ENCODE measurements at places on chromosomes 6 and 20. TPM values are rescaled to one million over a fixed set of nuclear protein-coding genes. Genes with fewer than 3 reads are reported as not detected.

DNA sequence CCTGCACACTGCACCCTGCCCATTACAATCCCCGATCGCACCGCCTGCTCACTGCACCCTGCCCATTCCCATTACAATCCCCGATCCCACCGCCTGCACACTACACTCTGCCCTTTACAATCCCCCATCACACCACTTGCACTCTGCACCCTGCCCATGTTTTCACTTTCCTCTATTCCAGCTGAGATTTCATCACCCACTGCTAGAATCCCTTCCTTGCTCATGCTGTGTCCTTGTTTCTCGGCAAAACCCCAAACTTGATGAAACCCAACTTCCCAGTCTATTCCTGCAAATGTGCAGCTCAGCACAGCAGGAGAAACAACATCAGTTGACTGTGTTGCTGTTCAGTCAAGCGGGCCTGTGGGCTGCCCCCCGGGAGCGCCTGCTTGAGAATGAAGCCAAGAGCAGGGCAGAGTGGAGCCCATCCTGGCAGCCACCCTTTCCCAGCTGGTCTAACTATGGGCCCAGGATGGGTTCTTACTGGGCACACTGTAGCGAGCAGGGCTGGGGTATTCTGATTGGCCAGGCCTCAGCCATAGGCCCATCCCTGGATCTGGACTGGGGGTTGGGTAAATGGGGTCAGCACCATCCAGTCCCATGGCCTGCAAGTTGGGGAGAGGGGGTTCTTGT, 17.2 kb downstream of the MOCS3 start:
- peak; percentile 35 for DNase-seq

DNA sequence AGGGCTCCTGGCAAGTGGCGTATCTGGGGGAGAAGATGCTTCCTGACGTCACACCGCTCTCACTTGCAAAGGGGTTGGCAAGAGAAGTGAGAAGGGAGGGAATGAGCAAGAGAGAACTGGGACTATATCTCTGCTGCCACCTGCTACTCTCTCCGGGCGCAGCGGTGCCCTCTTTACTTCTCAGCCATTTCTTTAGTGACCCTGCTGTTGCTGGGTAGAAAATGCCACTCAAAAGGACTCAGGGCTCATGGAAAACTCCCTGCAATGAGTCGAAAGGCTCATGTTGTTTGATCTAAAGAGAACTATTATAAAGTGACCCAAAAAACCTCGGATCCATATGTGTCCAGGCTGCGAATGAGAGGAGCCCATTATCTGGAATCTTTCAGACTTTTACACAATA, 401.8 kb downstream of the SAMD5 start:
- no peak for DNase-seq

DNA sequence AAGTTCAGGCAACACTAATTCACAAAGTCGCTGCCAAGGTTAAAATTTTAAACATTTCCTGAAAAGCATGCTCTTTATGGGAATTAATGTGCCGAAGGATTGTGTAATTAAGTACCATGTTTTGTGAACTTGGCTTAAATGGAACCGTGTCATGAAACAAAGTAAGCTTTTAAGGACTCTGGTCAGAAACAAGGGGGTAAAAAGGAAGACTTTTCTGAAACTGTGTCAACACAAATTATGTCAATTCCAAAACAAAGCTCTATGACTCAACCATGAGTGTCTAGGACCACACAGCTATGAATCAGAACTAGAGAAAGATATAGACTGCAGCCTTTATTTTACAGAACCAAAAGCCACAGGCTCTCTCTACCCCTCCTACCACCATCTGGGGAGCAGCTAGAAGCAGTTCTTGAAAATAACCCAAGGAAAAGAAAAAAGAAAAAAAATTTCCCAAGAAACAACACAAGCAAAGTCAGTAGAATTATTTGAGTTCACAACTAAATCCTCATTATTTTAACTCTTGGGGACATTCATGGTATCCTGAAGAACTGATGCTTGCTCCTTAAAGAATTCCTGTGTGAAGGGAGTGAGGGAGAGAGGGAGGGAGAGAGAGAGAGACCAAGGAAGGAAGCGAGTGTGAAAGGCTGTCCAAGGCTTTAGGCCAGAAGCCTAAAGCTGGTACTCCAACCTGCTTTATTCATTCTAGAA, 81.9 kb downstream of the ZMYND8 start:
- DNase-seq, result no peak

DNA sequence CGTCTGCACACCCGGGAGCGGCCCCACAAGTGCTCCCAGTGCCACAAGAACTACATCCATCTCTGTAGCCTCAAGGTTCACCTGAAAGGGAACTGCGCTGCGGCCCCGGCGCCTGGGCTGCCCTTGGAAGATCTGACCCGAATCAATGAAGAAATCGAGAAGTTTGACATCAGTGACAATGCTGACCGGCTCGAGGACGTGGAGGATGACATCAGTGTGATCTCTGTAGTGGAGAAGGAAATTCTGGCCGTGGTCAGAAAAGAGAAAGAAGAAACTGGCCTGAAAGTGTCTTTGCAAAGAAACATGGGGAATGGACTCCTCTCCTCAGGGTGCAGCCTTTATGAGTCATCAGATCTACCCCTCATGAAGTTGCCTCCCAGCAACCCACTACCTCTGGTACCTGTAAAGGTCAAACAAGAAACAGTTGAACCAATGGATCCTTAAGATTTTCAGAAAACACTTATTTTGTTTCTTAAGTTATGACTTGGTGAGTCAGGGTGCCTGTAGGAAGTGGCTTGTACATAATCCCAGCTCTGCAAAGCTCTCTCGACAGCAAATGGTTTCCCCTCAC, 21.0 kb downstream of the PRDM1 start:
- no peak for DNase-seq

- DNase-seq, result no peak
Measured at GRCh38 chr6:163086624-163086920, 327.9 kb upstream of the QKI start.

- no peak for DNase-seq
Measured at GRCh38 chr6:139943391-139943790, 568.9 kb upstream of the CITED2 start.

DNA sequence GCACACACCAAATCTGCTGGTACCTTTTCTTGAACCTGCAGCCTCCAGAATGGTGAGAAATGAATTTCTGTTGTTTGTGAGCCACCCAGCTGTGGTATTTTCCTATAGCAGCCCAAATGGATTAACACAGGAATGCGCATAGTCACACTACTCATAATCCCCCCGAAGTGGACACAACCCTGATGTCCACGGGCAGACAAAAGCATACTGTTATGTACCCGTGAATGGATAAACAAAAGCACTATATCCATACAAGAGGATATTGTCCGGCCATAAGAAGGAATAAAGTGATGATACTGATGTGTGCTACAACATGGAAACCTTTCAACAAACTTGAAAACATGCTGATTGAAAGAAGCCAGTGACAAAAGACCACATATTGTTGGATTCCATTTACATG, 25.1 kb upstream of the RPP40 start:
- DNase-seq, result no peak

- DNase-seq, result no peak
Measured at GRCh38 chr6:152642578-152643375, 5.6 kb upstream of the SYNE1 start.

GRCh38 chr20:50412069-50412468, 98.1 kb upstream of the PTPN1 start:
- no peak for DNase-seq

- DNase-seq, result no peak
Measured at GRCh38 chr20:57211908-57212533, 54.4 kb downstream of the BMP7 start.

DNA sequence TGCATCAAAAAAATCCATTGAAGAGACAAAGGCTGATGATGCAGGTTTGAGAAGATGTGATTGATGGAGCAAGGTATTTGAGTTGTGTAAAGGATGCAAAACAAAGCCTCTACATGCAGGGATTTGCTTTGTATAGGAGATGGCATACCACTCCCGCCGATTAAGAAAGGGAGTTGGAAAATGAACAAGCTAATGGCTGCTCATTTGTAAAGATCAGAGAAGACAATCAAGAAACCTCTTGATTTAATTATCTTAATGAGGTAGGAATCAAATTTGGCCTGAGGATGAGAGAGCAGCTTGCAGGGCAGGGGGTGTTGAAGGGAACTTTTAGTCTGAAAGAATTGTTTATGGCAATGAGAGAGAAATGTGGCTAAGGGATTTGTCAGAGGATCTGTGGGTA, 448.2 kb upstream of the ADGRB3 start:
- no peak for DNase-seq

DNA sequence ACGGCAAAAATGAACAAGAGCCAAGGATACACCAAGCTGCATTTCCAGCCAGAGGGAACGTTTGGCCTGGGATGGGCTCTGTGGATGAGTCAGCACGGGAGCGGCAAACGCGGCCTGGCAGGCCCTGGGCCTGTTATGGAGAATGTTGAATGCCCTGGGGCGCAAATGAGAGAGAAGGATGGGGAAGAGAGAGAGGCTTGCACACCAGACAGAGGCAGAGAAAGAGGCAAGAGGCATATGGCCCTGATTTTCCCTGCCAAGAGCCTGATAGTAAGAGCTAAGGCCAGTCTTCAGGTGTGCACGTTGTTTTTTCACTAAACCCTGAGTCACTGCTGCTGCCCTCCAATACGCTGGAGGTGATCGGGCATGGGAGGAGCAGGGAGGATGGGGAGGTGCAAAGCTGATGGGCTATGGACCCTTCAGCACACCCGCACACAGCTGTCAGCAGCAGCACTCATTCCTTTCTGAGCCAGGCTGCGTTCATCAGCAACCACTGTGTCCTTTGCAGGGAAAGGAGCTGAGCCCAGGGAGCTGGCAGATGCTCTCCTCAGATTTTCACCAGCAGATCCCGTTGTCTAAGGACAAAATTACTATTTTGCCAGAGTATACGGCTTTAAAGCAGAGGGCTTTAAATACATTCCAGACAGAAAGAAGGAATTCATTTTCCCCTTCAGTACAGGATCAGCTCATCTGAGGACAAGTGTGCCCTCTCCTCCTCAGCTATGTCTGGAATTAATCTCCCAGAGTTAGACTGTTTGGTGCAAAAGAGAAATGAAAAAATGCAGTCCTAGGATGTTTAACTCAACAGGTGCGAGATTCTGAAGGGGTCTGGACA, 61.7 kb upstream of the SLC22A23 start:
- DNase-seq, result peak; percentile 61

DNA sequence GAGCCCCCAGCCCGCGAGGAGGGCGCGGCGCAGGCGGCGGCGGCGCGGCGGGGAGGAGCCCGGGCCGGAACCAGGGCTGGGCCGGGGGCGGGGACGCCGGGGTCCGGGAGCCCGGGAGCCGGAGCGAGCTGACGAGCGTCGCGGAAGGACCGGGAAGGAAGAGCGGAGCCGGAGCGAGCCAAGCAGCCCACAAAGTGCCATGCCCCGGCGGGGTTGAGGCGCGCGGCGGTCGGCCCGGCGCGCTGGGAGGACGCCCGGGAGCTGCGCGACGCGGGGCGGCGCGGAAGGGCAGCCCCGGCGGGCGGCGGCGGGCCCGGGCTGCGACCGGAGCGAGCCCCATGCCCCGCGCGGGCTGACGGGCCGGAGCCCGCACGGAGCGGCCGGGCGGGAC, 289 bp downstream of the FOXP4 start:
- DNase-seq, result no peak

- no peak for DNase-seq
Measured at GRCh38 chr6:161292145-161292544, 18.3 kb upstream of the AGPAT4 start.

DNA sequence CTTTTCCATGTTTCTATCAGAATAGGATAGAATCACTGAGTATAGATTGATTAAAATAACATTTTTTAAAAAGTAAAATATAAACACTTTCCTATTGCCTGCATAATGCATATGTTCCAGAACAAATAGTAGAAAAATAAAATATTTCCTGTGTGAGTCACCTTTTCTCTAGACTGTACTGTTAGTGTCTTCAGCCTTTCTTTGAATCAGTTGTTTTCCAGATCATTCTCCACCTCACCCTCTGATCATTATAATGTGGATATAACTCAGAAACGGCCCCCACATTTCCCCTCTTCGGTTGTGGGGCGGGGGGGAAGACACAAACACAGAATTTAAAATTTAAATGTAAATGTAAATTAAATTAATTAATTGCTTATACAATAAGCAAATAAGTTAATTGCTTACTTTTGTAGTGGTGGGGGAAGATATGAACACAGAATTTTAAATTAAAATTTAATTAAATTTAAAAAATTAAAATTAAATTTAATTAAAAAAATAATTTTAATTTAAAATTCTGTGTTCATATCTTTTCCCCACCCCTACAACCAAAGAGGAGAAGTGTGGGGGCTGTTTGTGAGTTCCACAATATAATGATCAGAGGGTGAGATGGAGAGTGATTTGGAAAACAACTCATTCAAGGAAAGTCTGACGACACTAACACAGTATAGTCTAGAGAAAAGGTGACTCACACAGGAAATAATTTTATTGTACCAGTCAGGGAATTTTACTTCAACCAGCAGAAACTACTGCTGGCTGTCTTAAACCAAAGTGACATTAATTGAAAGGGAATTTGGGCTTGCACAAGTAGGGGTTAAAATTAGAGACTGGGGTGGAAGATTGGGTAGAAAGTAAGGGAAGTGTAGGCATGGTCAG, 37.1 kb upstream of the PROKR2 start:
- no peak for DNase-seq

GRCh38 chr6:12801141-12801540, 84.6 kb downstream of the PHACTR1 start:
- no peak for DNase-seq

DNA sequence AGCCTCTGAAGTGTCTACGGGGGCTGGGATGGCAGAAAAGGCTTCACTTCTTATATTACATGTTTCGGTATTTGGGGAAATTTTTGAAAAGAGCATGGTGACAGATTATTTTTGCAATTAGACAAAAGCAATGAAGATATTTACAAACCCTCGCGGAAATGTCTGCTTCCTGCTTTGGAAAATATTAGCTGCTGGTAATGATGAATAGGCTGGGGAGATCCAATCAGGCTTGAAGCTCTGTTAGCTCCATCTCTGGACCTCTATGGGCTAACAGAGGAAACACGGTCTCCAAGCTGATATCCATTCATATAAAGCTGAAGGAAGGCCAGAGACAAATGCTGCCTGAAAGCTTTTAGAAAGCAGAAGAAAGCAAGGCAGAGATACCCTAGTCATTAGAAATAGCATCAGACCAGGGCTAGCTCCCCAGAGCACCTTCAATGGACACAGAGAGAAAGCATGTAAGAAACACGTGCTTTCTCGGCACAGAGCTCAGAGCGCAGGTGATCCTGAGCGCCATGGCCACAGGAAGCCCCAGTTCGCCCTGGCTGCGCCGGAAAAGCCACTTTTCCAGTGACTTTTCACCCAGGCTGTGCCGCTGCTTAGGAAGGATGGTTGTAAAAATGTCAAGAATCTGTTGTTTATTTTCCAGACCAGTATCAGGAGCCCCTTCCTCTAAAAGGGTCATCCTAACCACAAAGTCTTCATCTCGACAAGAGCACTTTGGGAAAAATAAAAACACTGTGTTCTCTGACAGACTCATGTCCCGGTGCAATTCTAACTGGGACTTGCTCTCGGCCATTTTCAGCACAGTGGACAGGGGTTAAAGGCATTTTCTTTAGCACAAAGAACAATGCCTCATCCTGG, 68.5 kb upstream of the NFATC2 start:
- DNase-seq, result no peak

GRCh38 chr6:162488444-162488843, 239.1 kb downstream of the PRKN start:
- no peak for DNase-seq

The MICB gene
- 6.2 TPM for total RNA-seq

The MYB gene
- not detected for total RNA-seq

The PTK6 gene
- 0.19 TPM for total RNA-seq

The GSTA2 gene
- total RNA-seq, result not detected
